ENCODE measurements at places on chromosomes 16 and 17.

DNA sequence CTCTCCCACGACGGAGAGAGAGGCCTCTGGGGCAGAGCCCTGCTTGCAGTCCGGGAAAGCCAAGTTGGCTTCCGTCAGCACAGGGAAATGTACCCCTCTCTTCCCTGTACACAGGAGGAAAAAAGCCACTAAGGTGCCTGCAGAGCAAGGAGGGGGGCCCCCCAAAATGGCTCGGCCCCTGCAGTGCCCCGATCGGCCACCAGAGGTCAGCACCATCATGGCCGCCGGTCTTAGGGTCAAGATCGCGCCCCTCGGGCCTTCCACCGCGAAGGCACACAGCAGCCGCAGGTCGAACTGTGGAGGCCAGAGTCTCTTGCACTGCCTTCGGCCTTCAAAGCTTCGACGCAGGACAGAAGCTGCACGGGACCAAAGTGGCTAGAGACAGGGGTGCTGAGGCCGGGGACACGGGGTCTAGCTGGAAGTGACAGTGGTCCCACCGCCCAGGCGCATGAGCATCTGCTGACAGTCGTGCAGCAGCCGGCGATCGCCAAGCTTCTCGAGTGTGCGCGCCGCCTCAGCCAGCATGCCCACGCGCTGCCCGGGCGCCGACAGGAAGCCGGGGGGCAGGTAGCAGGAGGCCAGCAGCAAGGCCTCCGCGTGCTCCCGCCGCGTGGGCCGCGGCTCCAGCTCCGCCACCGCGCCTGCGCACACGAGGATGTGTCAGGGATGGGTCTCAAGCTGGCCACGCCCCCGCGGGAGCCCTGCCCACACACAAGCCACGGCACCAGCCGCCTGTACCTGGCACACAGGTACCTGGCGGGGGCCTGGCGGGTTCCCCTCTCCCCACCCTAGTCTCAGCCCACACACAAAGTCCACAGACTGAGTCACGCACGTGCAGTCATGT is 24.4 kb downstream of the SREBF1 start:
- DNase-seq, result peak; percentile 70

DNA sequence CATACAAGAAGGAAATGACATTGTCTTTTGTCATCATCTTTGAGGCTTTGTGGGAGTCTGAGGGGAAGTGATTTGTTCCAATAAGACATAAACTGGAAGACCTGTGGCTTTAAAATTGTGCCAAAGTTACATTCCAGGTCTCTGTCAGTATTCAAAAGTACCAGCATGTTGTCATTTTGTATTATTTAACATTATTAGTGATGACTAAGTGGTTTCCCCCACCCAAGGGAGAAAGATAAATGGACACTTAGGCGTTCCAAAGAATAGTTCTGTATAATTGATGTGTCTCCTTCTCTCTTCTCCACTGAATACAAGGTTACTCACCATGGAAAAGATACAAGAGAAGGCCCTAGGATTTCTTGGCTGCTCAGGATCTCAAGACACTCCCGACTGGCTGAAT is 3.8 kb downstream of the CFAP97D1 start:
- no peak for DNase-seq

- peak; percentile 40 for DNase-seq
Observed at GRCh38 chr17:41421116-41421515, 3.3 kb downstream of the KRT37 start.

DNA sequence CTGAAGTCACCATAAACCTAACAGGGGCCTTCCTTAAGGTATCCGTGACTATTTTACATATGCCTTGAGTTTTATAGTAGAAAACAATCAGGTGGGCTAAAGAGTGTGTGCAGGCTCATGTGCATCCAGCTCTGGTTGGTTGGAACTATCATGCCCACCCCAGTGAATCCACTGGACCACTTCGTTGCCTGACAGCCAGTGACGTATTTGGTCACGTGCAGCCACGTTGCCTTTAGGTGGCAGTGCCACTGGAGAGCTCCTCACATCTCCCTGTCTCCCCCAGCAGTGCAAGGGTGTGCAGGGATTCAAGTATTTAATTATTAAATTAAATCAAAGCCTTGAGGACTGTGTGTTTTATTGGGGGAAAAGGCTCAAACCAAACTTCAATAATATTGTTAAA is 42.1 kb upstream of the DNAH17 start:
- DNase-seq, result no peak

DNA sequence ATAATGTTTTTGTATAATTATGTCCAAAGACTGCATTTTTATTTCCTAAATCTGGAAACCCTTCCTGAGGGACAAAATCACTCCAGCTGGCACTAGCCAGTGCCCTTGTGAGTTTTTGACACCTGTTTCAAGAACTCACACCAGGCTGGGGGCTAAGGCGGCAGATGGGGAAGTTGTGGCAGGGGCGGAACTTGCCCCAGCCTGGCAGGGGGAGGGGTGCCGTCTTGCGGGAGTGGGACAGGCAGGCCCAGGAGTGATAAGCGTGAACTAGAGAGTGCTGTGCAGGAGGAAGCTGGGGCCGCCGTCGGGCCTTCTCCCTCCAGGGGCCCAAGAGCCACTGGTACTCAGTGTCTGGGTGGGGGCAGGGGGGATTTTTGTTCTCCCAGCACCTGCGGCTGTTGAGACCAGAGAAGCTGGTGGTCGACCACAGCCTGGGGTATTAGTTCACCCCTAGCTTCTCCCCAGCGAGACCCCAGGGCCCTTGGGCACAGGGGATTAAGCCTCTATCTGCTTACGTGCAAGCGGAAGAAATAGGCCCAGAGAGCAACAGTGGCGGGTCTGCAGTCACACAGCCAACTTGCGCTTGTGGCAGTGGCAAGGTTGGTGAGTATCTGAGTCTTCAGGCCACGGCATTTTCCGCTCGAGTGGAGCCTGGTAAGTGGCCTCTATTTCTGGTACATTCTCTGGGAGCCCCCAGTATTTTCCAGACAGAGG is 40.2 kb upstream of the PLCG2 start:
- DNase-seq, result no peak

GRCh38 chr16:29898804-29899515 is 390 bp downstream of the SEZ6L2 start:
- DNase-seq, result no peak

- DNase-seq, result no peak
Observed at GRCh38 chr16:30885196-30885595, 8.7 kb downstream of the BCL7C start.

GRCh38 chr16:47712276-47713224 is 251.4 kb downstream of the PHKB start:
- no peak for DNase-seq

DNA sequence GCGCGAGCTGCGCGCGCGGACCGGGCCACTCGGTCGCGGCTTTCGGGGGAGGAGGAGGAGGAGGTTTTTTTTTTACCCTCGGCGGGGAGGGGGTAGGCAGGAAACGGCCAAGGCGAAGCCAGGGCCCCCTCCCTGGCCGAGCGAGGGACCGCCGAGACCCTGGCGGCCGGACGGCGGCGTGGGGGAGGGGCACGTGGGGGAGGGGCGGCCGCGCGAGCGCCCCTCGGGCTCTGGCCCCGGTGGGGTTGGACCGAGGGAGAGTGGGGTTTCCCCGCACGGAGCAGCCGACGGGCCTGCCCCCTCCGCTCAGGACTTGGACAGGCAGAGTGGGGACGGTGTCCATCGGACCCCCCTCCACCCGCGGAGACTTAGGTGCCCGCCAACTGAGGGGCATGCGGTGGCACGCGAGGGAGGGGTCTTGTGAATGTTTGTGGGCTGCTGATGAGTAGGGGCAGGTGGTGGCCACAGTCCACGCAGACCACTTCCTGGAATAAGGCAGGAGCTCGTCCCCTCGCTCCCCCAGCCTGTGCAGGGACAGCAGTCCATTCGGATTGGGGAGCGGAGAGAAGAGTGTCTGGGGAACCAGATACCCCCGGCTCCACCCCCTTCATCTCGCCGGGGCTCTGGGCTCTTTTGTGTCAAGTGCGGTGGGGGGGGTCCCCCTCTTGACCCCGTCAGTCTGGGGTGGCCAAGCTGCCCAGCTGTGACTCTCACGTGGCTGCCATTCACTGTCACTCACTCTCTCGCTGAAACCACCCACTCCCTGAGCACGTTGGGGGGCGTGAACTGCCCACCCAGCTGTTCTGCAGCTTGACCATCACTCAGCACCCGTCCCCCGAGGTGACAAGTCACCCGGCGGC is 3.0 kb upstream of the CHD3 start:
- peak; percentile 10 for DNase-seq

DNA sequence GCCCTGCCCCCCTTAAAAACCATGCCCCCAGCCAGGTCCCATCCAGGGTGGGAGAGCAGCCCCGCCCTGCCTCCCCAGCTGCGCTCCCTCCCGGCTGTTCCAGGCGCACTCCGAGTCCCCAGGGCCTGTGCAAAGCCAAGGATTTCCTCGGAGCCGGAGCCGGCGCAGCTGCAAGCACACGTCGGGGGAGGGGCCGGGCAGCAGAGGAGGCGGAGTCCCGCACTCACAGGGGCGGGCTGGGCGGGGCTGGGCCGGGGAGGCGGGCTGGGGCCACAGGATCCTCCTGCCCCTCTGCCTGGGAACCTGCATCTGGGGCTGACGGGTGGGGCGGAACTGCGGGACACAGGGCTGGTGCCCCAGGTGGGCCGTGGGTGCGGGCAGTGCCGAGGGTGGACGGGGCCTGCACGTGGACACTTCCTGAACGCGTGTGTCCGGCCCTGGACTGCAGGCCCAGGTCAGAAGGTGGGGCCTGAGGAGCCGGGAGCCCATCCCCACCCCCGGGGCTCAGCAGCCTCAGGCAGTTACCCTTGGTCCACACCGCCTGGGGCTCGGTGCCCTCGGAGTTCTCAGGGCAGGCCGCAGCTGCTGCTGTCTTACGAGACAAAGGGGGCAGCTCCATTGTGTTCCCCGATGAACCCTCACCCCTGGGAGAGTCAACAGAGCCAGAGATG is 24.0 kb upstream of the SSTR5 start:
- DNase-seq, result peak; percentile 55

- DNase-seq, result no peak
Observed at GRCh38 chr17:75321506-75321905, 32.3 kb upstream of the SLC25A19 start.

GRCh38 chr16:70437582-70438557 is 1.0 kb downstream of the ST3GAL2 start:
- peak; percentile 61 for DNase-seq

DNA sequence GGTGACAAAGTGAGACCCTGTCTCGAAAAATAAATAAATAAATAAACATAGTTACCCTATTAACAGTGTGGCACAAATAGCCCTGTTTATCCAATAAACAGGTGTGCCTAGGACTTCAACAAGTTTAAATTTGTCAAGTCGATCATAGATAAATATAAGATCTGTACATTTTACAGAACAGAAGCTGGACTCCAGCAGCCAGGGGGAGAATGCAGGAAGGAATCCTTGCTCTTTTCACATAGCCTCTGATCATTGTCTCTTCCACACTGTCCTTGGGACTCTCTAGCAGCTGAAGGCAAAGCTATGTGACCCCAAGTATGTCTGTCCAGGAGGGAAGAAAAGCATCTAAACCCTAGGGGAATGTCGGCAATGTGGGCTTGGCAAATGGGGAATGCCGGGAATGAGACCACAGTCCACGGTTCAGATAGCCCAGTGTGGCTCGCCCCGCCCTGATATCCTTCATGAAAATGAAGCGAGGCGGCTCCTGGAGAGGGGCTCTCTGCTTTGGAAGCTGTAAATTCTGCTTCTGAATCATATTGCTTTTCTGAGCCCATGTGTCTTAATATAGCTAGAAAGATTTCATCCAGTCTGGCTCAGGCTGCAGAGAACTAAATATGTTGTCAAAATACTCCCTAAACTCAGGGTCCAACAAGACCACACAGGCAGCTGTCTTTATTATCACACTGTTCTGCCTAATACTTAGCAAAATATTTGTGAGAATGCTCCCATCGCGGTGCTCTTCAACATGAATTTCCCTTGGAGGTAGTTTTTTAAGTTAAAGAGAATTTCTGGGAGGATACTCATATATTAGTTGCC is 24.9 kb upstream of the GRB2 start:
- DNase-seq, result peak; percentile 34

DNA sequence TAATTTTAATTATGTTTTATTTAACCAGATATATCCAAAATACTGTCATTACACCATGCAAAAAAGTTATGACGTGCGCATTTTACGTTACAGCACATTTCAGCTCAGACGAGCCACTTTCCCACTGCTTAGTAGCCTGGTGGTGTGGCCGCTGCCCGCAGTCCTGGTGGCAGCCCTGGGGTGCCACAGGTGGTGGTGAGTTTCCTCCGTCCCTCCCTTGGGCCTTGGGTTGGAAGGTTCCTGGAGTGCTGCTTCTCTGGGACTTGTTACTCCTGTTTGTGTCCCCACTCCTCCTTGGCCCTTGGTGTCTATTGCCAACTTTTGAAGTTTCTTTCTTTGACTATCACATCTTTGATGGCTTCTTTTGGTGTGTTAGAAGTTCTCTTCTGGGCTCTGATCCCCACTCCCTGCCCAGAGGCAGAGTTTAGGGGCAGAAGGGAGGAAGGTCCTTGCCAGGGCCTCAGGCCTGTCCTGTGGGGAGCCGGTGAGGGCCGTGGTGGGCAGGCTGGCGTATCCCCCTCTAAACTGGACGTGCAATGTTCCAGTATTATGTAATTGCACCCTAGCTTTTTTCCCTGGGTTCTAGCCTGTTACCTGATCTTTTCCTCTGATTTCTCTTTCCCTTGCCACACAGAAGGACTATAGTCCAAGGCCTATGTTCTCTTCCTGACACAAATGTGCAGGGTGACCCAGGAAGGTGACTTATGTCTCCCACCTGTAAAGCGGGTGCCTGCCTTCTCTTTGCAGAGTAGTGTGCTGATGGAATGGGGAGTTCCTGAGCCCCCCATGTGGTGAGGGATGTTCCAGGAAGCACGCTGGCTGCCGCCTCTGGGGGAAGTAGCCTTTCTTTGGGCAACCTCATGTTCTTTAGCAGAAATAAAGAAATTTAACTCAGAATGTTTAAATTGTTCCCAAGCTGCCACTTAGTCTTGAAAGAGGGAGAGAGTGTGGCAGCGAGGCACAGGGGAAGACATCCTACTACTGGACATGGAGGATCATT is 8.4 kb downstream of the MPRIP start:
- DNase-seq, result no peak

DNA sequence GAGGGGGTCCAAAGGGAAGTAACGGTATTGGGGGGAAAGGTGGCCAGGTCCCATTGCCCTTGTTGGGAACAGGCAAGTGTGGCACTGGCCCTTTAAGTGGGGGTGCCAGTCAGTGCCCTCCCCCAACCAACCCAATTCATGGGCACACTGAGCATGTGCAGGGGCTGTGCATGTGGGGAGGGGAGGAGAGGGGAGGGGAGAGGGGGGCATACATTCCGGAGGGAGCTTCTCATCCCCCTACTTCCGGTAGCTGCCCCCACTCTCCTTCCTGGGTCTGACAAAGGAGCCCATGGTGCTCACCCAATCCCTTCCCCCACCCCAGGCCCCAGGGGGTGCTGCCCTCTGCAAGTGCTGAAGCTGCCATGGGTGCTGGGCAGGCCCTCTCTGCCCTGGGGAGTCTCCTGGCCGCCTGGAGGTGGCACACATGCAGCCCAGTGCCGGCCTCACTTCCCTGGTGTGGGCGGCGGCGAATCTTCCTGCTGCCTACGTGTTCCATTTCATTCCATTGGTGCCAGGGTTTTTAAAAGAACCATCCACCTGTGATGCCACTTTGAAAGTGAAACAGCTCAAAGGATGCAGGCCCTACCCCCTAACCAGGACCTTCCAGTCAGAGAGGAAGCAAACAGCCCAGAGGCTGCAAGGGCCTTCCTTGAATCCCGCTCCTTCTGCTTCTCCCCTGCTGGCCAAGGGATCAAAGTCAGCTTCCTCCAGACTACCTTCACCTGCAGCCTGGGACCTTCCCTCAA is 11.0 kb downstream of the HEXIM2 start:
- DNase-seq, result no peak

Measured in cardiac fibroblast (primary cell).